ENCODE measurements at places on chromosomes 4 and X. TPM values are rescaled to one million over a fixed set of nuclear protein-coding genes. Genes with fewer than 3 reads are reported as not detected.

DNA sequence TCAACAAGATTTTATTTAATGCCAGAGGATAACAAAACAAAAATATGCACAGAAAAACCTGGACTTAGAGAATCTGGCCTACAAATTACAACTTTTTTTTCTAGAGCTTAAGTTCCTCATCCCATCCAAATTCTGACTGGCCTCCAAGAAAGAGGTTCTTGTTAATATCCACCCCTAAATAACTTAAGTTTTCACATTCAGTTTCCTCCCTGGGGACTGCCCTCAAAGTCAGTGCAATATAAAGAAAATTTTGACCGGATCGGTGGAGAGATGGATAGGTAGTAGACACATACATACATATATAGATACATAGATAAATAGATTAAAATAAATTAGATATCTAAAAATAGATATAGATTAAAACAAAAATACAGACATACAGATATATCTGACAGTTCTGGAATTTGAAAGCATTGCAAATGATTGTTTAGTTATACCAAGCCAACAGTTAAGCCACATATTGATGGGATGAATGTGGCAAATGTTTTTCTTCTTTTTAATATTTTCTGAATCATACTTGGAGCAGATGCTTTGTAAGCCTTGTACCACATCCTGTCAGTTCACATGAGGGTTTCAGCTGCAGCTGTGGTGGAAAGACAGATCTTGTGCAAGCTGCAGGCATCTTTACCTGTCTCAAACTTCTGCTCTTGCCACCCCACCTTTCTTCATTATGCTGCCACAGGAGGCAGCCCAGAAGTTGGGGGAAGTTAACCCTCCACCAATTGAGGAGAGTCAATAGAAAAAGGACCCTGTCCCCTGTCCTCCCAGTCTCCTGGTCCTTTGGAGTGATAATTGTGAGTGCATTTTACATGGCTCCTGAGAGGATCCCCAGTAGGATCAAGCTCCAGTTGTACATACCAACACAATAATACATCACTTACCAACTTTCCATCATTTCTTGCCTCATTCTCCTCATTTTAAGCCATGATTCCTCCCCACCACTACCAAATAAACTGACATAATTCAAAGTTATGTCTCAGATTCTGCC, 58.5 kb upstream of the PRDM8 start:
- H3K36me3 ChIP-seq: no peaks in the 10 kb centered on the region
- H3K4me3 ChIP-seq: no peak overlapping the region
- H3K27ac ChIP-seq: no peak overlapping the region
- DNase-seq: no peak

GRCh38 chr4:103499094-103499493, 220.7 kb downstream of the TACR3 start:
- no peak overlapping the region for H3K27ac ChIP-seq
- DNase-seq: no peak
- no peaks in the 10 kb centered on the region for H3K27me3 ChIP-seq
- no peak overlapping the region for H3K4me3 ChIP-seq
- H3K4me1 ChIP-seq: no peaks in the 10 kb centered on the region

- H3K27me3 ChIP-seq: no peaks in the 10 kb centered on the region
- no peak overlapping the region for H3K4me3 ChIP-seq
- no peaks in the 10 kb centered on the region for H3K36me3 ChIP-seq
- no peaks in the 10 kb centered on the region for H3K4me1 ChIP-seq
- no peak for DNase-seq
These were observed 98.4 kb upstream of the MAGEE2 start for GRCh38 chrX:75883446-75883845.

GRCh38 chr4:40473578-40474388, 138.7 kb downstream of the CHRNA9 start:
- H3K27me3 ChIP-seq: peaks cover 1% of the 10 kb centered on the region
- no peaks in the 10 kb centered on the region for H3K36me3 ChIP-seq
- DNase-seq: no peak

DNA sequence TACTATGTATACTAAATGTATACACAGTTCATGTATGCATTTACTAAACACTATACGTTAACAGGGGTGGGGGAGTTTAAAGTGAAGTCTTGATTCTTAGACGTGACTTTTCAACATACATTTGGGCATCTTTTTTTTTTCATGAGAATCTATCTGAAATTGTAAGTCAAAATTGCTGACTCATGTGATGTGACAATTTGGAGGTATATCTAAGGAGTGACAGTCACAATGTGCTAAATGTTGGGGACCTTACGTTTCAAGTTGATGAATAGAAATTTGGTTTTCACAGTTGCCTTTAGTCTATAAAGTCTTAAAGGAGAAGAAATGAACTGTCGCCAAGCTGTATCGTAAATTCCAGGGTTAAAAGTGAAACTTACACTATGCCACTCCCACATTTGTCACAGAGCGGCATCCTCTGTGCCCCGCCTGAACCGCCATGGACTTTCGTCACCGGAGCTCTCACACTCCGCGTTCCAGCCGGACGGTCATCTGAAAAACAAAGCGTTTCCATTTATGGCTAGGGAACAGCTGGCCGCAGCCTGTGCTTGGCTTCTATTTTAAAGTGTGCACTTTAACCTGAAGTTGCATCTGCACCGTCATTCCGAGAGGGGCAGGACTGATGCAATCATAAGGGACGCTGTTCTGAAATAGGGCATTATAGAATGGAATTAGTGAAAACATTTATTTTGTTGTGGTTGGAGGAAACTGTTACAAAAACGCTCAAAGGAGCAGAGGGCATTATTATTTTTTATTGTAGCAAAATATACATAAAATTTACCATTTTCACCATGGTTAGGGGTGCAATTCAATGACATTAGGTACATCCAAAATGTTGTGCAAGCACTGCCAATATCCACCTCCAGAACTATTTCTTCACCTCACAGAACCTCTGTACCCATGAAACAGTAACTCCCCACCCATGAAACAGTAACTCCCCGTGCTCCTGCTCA, 30.9 kb downstream of the PDLIM3 start:
- H3K4me1 ChIP-seq: peaks cover 7% of the 10 kb centered on the region
- H3K36me3 ChIP-seq: peaks cover 11% of the 10 kb centered on the region
- H3K27me3 ChIP-seq: peaks cover 6% of the 10 kb centered on the region
- H3K4me3 ChIP-seq: no peak overlapping the region

DNA sequence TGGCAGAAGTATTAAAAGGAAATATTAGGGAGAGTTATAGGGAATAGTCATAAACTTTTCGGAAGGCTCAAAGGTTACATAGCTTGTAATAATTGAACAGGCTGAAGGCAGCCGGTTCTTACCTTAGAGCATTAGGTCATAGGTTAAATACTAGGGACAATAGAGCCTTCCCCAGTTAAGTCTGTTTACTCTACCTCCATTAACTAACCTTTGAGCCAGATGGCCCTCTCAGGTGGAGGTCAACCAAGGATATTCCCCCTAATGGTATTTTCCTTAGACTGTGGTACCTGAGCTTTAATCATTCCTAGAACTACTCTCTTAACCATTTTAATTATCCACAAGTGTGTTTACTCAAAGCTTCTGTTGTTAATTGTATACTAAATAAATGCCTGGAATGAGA, 920.9 kb upstream of the PABPC4L start:
- no peak overlapping the region for H3K4me3 ChIP-seq
- DNase-seq: no peak
- no peaks in the 10 kb centered on the region for H3K36me3 ChIP-seq
- no peak overlapping the region for H3K27ac ChIP-seq

DNA sequence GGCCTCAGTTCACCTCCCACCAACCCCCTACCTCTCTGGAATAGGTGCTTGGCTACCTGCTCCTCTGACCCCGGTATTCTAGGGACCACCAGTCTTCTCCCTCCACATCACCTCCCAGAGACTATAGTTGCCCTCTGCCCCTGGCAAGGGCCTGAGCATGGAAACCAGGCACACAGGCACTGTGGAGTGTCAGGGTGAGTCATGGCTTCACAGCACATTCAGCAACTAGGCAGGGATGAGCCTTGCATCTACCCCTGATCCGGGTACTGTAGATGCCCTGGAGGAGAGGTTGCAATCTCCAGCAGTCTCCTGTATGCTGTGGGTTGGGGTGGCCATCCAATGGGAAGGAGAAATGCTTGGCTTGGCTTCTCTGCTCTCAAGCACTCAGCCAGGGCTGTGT, 472.7 kb downstream of the IDS start:
- no peak for DNase-seq
- H3K27ac ChIP-seq: no peak overlapping the region
- H3K4me1 ChIP-seq: no peaks in the 10 kb centered on the region
- no peak overlapping the region for H3K4me3 ChIP-seq
- H3K36me3 ChIP-seq: no peaks in the 10 kb centered on the region

DNA sequence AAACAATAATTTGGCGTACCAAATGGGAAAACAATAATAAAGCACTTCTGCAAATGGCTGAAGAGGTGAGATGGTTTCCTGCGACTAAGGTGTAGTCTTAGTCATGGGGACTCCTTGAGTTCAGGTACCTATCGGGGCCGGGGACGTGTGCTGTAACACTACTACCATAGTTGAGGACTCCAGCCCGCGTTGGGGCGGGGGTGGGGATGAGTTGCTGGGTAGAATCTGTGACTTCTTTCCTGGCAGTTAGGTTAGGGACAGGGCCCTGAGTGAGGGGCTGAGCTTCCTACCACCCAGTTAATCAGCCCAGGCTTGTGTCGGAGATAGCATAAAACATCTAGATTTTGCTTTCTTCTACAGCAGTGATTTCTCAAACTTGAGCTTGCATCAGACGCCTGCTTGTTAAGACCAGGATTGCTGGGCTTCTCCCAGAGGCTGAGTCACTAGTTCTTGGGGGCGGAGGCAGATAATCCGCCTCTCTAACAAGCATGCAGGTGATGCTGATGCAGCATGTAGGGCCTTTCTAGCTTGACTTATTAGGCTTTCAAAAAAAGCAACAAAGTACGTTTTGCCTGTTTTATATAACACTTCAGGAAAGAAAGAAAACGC, 30.2 kb downstream of the RBBP7 start:
- H3K4me1 ChIP-seq: peaks cover 8% of the 10 kb centered on the region
- no peak overlapping the region for H3K4me3 ChIP-seq
- DNase-seq: no peak
- H3K27me3 ChIP-seq: no peaks in the 10 kb centered on the region

DNA sequence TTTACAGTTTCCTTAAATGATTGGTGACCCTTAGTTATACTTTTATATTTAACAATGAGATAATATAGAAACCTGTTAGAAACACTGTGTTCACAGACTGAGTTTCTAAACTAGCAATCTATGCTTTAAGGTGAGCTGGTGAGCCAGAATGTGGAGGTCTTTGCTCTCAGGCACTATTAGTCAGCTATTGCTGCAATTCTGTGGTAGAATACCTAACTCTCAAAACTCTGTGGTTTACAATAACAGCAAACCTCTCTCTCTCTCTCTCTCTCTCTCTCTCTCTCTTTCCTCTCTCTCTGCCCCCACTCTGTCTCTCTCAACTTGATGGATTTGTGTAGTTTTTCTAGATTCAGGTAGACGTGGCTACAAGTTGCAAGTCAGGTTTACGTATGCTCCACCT, 17.6 kb upstream of the LCORL start:
- no peaks in the 10 kb centered on the region for H3K27me3 ChIP-seq
- H3K4me1 ChIP-seq: no peaks in the 10 kb centered on the region
- DNase-seq: no peak
- H3K36me3 ChIP-seq: no peaks in the 10 kb centered on the region
- no peak overlapping the region for H3K27ac ChIP-seq

- H3K27me3 ChIP-seq: no peaks in the 10 kb centered on the region
- DNase-seq: no peak
- no peaks in the 10 kb centered on the region for H3K4me1 ChIP-seq
- no peaks in the 10 kb centered on the region for H3K36me3 ChIP-seq
- H3K4me3 ChIP-seq: no peak overlapping the region
These were observed 43.8 kb upstream of the GPR173 start for GRCh38 chrX:53004811-53005210.

DNA sequence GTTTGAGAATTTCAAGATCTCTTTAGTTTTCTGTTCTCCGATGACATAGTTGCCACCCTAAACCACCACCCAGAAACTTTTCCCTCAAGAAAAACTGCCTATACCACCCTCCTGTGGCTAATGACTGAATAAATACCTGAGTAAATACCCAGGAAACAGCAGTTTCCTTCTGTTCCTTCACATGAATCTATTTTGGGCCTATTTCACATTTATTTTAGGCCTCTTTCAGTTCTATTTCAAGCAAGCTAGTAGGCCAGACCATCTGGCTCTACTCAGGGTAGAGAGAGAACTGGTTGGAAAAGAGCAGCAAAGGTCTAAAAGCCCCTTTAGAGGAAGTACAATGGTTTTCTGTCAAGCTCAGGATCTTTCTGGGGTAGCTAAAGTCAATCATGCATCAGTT, 23.4 kb downstream of the ARHGEF9 start:
- H3K36me3 ChIP-seq: no peaks in the 10 kb centered on the region
- no peak overlapping the region for H3K27ac ChIP-seq
- H3K4me3 ChIP-seq: no peak overlapping the region
- H3K27me3 ChIP-seq: no peaks in the 10 kb centered on the region
- no peak for DNase-seq
- H3K4me1 ChIP-seq: peaks cover 5% of the 10 kb centered on the region

- H3K36me3 ChIP-seq: peaks cover 4% of the 10 kb centered on the region
- DNase-seq: no peak
- H3K27me3 ChIP-seq: no peaks in the 10 kb centered on the region
- no peak overlapping the region for H3K4me3 ChIP-seq
- H3K4me1 ChIP-seq: peaks cover 7% of the 10 kb centered on the region
These were observed 153.2 kb downstream of the SHROOM3 start for GRCh38 chr4:76588274-76588673.

DNA sequence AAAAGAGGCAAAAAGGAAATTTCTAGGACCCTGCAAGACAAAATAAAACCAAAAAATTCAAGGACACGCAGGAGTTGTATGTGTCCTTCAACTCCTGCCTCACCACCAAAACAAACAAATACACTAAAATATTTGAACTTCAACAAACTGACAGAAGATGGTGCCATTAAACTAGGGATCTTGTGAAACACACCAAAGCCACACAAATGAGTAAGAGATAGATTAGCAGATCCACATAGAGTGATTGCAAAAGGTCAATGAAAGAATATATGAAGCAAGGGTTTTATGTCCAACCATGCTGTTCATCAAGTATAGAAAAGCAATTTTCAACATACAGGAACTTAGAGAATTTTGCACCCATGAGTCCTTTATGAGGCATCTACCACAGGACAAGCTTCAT, 40.1 kb upstream of the SCML1 start:
- no peak overlapping the region for H3K27ac ChIP-seq
- H3K27me3 ChIP-seq: no peaks in the 10 kb centered on the region
- H3K4me1 ChIP-seq: peaks cover 7% of the 10 kb centered on the region
- H3K36me3 ChIP-seq: no peaks in the 10 kb centered on the region

GAGE13 gene
- not detected for total RNA-seq

ASB9 gene
- not detected for total RNA-seq

SOD3 gene
- total RNA-seq: not detected

UGT8 gene
- 0.98 TPM for total RNA-seq

All from glutamatergic neuron (in vitro differentiated cells).